T-helper 2 cell treated with Interferon-gamma antibody and Interleukin-4, amounts not matched to agents 5 μg/mL and 100 μg/mL, for 36 hours (primary cell): ENCODE measurements at places on chromosomes 1 and 21.

DNA sequence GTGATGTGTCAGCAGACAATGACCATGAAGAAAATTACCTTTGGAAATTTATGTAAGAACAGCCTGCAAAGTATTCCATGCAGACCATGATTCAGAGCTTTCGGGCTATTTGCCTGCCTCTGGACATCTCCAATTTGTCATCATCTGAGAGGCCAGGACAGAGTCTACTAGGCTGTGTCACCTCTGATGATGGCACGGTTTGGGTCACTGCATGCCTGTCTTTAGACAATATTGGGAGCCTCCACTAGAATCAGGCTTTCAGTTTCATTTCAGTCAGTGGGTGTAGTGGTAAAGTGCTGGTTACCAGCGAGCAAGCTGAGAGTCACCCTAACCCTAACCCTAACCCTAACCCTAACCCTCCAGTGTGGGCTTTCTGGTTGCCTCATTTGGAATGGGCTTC, 80.8 kb downstream of the KCNJ6 start:
- no peaks in the 10 kb centered on the region for H3K27me3 ChIP-seq
- no peak overlapping the region for H3K4me3 ChIP-seq
- no peak overlapping the region for H3K27ac ChIP-seq
- no peak for DNase-seq
- H3K36me3 ChIP-seq, result no peaks in the 10 kb centered on the region

GRCh38 chr1:88922214-88922613, 30.8 kb upstream of the GTF2B start:
- H3K27ac ChIP-seq, result no peak overlapping the region
- no peak for DNase-seq
- peaks cover 67% of the 10 kb centered on the region for H3K36me3 ChIP-seq
- no peaks in the 10 kb centered on the region for H3K4me1 ChIP-seq
- H3K27me3 ChIP-seq, result no peaks in the 10 kb centered on the region

GRCh38 chr1:65791396-65791795, 1.3 kb upstream of the PDE4B start:
- H3K36me3 ChIP-seq, result no peaks in the 10 kb centered on the region
- peaks cover 65% of the 10 kb centered on the region for H3K27me3 ChIP-seq
- no peak for DNase-seq
- peaks cover 6% of the 10 kb centered on the region for H3K4me1 ChIP-seq
- no peak overlapping the region for H3K27ac ChIP-seq
- H3K4me3 ChIP-seq, result no peak overlapping the region

DNA sequence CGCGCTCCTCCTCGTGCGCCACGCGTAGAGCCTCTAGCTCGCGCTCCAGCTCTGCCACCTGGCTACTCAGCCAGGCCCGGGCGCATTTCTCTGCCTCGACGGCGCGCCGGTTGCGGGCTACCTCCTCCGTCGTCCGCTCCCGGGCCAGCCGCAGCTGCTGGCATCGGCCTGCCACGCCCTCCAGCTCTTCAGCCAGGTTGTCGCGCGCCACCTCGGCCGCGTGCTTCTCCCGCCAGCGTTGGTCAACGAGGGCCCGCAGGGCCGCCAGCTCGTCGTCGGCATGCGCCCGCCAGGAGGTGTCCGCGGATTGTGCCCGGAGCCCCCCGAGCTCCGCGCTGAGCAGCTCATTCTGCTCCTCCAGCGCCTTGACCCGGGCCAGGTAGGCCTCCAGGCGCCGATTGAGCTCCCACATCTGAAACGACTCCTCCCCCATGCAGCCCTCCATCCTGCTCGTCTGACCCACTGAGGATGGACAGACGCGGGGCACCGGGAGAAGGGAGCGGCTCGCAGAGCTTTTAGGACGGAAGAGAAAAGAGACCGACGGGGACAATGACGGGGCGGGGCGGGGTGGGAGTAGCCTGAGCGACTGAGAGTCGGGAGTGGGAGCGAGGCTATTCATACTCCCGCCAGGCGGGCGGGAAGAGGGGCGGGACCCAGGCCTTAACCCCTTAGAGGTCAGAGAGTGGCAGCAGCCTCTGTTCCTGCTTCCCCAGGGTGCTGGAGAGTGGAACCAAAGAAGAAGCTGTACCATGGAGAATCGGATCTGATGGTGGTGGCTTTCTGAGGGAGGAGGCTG, at the start of gene NES:
TSS of gene NES (minus strand) at position 588 of the 796 bp plus-strand sequence. CDS start at position 445, 143 bp downstream.
- H3K27ac ChIP-seq, result peak within 1 kb of the TSS; percentile 22
- no peak for DNase-seq
- peaks cover 9% of the 10 kb centered on the region for H3K4me1 ChIP-seq
- no peaks in the 10 kb centered on the region for H3K36me3 ChIP-seq
- peak within 1 kb of the TSS; percentile 13 for H3K4me3 ChIP-seq
- H3K27me3 ChIP-seq, result peaks cover 81% of the 10 kb centered on the region
